Uterus (tissue), 4 donors: ENCODE measurements at places on chromosomes 1 and 21. TPM values are rescaled to one million over a fixed set of nuclear protein-coding genes. Genes with fewer than 3 reads are reported as not detected.

Gene IQCC
- 2.8 TPM for total RNA-seq

Gene C1orf159
- total RNA-seq, result 4.9 TPM

Gene TRIM45
- total RNA-seq, result 4.6 TPM

- DNase-seq, result no peak
These were observed 15.8 kb upstream of the DIP2A start for GRCh38 chr21:46442938-46443337.

DNA sequence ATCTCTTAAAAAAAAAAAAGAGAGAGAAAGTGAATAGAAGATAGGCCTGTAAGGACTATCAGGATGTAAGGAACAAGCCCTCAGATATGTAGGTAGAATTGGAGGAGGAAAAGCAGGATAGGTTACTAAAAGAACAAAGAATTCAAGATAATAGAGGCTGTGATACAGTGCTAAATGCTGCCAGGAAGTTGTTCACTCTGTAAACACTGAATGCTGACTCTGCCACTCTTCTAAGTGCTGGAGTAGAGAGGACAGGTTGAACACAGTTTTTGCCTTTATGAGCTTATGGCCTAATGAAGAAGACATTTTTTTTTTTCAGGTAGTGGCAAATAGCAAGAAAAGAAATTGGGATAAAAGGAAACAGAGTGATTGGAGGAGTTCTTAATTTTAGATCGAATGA is 90.6 kb upstream of the ZNF678 start:
- no peak for DNase-seq

GRCh38 chr1:239306426-239306825 is 79.9 kb upstream of the CHRM3 start:
- DNase-seq, result no peak

DNA sequence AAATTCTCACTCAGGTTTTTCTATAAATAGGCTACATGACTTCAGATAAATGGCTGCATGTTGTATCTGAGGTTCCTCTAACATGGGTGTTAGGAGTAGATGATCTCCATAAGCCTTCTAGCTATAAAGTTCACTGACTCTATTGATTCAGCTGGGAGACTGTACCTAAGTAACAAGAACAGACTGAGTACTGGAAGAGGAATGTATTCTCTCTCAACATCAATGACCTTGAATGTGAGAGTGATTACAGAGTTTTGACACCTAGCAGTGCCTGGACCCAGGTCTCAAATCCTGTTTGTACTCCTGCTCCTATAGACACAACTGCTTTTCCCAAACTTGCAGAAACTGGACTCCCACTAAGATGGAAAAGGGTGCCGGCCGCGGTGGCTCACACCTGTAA is 8.6 kb upstream of the SLC19A2 start:
- DNase-seq, result no peak

- DNase-seq, result no peak
These were observed 41.8 kb downstream of the AGPAT3 start for GRCh38 chr21:43906585-43907370.

- no peak for DNase-seq
These were observed 35.4 kb downstream of the ADGRL2 start for GRCh38 chr1:81836007-81836626.

DNA sequence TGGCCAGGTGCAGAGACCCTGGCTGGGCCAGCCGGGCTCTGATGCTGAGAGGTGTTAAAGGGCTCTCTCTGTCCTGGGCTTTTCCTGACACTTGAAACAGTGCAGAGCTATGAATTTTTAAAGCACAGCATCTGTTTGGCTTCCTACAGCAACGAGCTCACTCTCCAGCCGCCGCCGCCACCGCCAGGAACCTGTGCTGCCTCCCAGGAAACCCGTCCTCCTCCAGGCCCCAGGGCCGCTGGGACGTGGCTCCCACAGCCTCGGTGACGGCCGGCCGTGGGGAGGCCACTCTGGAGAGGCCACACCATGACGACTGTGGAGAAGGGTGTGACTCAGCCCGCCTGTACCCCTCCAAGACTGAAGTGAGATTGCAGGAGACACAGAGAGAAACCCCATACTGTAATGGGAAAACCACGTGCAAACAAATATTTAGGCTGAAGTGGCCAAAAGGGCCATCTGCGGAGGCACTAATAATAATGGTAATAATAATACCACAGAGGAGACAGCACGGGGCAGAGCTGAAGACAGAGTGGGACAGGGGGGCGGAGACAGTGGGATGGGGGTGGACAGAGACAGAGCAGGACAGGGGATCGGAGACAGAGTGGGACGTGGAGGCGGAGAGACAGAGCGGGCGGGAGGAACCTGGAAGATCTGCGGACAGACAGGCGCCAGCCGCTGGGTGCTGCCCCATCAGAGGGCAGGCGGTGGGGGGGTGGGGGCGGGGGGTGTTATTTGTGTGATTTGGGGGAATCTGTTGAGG is 139.2 kb downstream of the CASZ1 start:
- DNase-seq, result no peak

- no peak for DNase-seq
These were observed 3.8 kb downstream of the LCA5L start for GRCh38 chr21:39441502-39442475.

- no peak for DNase-seq
These were observed 85.4 kb downstream of the IER5 start for GRCh38 chr1:181173761-181174447.
